ENCODE measurements at places on chromosomes 4 and X.

- DNase-seq = no peak
Observed at GRCh38 chr4:4890574-4891255, 31.2 kb downstream of the MSX1 start.

DNA sequence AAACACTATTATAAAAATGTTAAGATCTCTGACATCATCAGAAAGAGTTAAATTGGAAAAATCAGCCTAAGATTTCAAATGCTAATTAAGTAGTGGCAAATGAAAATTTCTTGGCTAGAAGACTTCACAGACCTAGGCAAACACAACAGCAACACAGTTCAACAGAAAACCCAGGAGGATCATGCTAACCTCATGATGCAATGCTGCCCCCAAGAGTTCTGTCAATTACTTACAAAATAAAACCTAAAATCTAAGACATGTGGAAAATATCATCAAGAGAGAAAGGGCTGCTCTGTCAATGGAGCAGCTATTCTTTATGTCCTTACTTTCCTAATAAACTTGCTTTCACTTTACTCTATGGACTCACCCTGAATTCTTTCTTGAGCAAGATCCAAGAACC lies 21.0 kb downstream of the S100G start:
- DNase-seq = peak; percentile 74

GRCh38 chrX:40996886-40997530 lies 88.2 kb upstream of the USP9X start:
- DNase-seq = peak; percentile 80

- no peak for DNase-seq
Observed at GRCh38 chrX:153327561-153327960, 6.0 kb upstream of the PNMA6F start.

- DNase-seq = no peak
Observed at GRCh38 chrX:98931216-98931615, 1478.9 kb downstream of the PCDH19 start.

DNA sequence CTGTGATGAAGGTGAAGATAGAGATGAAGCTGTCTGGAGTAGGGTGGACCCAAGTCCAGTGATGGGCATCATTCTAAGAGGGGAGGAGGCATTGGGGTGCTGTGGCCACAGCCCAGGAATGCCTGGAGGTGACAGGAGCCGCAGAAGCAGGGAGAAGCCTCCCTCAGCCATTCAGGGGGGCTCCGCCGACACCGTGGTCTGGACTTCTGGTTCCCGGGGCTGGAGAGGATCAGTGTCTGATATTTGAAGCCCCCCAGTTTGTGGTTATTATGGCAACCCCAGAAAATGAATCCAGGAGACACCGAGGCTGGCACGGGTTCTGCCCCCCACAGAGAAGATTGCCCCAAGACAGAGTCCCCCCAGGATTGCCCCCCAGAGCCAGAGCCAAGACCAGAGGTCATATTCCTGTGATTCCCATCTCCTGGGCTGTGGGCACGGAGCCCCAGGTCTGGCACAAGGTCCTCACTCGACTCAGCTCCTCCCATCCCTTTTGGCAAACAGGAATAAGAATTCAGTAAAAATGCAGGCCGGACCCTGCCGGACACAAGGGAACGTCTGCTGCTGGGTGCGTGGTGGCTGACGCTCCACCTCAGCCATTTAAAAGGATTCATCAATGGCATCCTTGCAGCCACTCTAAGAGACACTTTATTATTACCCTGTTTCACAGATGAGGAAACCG lies 116.6 kb downstream of the CPZ start:
- DNase-seq = no peak

- no peak for DNase-seq
Observed at GRCh38 chr4:77305766-77306165, 148.8 kb downstream of the CCNG2 start.

GRCh38 chrX:72051589-72051988 lies 80.1 kb downstream of the RTL5 start:
- no peak for DNase-seq

- DNase-seq = peak; percentile 97
Observed at GRCh38 chr4:88341227-88342192, 37.1 kb upstream of the HERC6 start.

GRCh38 chr4:153061971-153062370 lies 125.8 kb downstream of the FHDC1 start:
- DNase-seq = no peak

DNA sequence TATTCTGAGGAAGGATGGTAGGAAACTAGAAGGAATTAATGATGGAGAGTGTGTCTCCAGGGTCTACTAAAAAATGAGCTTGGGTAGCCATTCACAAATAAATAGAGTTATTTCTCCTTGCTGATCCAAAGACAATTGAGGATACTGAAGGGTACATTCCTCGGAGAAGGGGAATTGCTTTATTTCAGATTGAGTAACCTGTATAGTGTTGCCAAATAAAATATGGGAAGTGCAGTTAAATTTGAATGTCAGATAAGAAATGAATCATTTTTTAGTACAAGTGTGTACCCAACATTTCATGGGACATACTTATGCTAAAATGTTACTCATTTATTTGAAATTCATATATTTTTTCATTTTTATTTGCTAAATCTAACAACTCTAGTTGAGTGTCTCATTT lies 16.0 kb upstream of the VSIG1 start:
- no peak for DNase-seq

DNA sequence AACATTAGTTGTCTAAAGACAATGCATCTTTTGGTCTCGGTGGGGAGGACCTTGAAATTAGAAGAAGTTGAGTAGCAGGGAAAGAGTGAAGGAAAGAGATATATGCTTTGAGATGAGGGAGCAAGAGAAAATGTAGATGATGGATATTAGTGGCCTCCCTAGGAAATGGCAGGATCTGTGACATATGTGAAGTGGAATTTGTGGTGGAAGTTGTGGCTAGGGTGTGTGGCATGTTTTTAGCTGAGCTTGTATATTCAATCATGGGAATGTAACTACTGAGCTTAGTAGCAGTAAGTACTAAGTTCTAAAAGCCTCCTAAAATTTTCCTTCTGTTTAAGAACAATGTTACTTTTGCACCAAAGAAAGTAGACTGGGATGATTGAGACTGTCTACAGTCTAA lies 382.8 kb upstream of the CTSO start:
- no peak for DNase-seq

GRCh38 chr4:129604632-129605255 lies 508.8 kb downstream of the C4orf33 start:
- DNase-seq = no peak

DNA sequence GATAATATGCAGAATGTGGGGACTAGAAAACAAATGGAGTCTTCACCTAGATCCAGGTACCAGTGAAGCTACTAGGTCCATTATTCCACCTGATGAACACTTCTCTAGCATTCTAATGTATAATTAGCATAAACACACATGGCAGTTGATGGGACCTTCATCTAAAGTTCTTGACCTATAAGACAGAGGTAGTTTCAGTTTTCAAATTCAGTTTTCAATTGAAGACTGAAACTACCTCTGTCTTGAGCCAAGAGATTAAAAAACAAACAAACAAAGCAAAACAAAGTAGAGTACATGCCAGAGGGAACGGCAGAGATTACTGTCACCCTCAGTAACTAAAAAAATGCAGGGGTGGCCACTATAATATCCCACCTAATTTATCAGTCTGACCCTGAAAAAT lies 199.9 kb upstream of the NEIL3 start:
- DNase-seq = no peak

DNA sequence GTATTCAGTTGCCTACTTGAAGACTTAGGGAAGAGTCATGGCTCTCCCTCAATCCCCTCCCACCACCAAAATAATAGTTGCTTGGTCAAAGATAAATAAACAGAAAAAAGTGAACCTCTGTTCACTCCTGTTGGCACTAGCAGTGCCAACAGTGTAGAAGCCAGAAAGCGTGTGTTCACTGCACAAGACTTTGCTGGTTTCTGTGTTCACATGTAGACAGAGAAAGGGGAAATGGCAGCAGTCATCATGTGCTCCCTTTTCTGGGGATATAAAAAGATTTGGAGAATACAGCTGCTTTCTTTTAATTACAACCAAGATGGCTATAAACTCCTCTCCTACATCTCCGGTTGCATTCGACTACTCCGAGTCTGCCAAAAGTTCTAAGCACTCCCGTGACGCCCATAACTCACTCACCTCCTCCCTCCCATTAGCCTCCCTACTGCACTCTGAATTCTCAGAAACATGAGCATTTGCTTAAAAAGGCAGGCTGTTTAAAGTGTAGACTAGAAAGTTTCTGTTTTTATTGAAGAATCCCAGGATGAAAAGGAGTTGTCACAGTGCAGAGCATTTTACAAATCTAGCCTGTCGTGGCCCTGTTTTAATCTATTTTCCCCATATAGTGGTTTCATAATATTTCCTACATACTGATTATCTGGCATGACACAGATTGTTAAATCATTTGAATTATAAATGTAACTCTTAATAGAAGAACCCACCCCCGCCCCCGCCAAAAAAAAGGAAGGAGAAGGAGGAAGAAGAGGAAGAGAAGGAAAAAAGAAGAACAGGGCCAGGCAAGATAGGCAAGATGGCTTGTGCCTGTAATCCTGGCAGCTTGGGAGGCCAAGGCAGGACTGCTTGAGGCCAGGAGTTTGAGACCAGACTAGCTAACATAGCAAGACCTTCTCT lies 16.7 kb downstream of the LGI2 start:
- peak; percentile 39 for DNase-seq

GRCh38 chr4:6877067-6877466 lies 32.6 kb upstream of the TBC1D14 start:
- DNase-seq = no peak

GRCh38 chrX:103418811-103419340 lies 42.5 kb downstream of the BEX3 start:
- peak; percentile 21 for DNase-seq

DNA sequence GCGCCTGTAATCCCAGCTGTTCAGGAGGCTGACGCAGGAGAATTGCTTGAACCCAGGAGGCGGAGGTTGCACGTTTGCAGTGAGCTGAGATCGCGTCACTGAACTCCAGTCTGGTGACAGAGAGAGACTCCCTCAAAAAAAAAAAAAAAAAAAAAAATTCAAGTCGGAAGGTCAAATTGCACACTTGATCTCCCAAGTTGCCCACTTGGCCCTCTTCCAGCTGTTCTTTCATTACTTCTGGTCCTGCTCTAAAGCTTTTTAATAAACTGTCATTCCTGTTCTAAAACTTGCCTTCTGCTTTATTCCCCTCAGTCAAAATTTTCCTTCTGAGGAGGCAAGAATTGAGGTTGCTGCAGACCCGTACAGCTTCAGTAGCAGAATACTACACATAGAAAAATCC lies 2358.0 kb downstream of the ARAP2 start:
- no peak for DNase-seq

DNA sequence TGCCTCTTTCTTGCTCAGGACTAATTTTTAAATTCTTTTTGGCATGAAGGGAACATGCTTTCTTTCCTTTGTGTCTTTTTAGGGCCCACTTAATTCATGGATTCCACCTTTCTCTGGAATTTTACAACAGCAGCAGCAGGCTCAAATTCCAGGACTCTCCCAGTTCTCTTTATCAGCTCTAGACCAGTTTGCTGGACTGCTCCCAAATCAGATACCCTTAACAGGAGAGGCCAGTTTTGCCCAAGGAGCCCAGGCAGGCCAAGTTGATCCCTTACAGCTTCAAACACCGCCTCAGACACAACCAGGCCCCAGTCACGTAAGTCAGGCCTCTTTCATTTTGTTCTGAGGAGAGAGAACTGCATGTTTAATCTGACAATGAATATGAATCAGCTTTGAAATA lies 2.3 kb downstream of the ODAM start:
- DNase-seq = no peak

DNA sequence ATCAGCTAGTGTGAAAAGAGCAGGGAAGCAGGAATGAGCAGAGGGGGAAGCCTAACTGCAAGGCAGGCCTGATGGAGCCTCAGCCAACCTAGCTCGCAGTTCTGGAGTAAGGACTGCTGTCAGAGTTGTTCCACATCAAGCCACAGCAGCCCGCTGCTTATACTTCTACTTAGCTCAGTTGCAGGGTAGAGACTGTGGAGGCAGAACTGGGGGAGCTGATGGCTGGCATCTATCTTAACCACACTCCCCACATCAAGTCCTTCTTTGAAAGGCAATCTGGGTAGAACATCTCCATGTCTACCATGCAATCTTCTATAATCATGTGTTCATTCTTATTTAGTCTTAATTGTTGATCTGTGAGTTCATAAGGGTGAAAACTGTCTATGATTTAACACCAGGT lies 46.1 kb downstream of the DDX60 start:
- no peak for DNase-seq

GRCh38 chr4:39096847-39097246 lies 34.8 kb downstream of the KLHL5 start:
- DNase-seq = no peak

GRCh38 chr4:77100234-77100633 lies 24.4 kb upstream of the CCNI start:
- DNase-seq = no peak

DNA sequence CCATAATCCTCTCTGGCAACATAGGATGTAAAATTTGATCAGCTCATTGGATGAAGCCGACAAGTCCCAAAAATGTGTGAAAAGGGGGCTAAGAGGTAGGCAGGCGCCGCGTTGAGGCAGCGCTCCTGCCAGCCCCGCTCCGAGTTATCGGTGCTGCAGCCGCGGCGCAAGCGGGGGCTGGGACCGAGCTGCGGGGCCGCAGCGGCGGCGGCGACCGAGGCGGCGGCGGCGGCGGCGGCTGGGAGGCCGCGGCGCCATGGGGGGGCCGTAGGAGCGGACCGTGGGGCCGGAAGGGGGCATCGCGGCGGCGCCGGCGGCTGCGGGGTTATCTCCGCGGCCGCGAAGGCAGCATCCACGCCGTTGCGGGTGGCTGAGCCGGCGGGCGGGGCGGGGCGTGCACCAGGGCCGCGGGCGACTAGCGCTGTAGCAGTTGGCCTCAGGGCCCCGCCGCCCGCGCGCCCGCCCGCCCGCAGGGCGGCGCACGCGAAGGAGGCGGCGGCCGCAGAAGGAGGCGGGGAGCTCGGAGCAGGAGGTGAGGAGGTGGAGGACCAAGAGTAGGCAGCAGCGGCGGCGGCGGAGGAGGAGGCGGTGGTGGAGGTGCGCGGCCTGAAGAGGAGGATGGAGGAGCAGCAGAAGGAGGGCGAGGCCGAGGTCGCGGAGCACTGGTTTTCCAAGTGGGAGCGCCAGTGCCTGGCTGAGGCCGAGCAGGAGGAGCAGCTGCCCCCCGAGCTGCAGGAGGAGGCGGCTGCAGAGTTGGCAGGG lies 126.0 kb upstream of the CXorf66 start:
- DNase-seq = no peak

DNA sequence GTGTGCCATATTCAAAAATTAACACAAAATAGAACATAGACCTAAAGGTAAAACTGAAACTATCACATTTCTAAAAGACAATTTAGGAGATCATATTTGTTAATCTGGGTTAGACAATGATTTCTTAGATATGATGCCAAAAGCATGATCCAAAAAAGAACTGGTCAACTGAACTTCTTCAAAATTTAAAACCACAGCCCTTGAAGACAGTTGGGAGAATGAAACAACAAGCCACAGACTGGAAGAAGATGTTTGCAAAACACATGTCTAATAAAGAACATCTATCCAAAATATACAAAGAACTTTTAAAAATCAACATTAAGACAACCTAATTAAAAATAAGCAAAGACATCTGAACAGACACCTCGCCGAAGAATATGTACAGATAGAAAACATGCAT lies 19.5 kb downstream of the COMMD8 start:
- no peak for DNase-seq

- DNase-seq = no peak
Observed at GRCh38 chrX:806586-806985, 176.0 kb downstream of the SHOX start.

GRCh38 chr4:14165222-14165920 lies 537.8 kb upstream of the BOD1L1 start:
- no peak for DNase-seq

GRCh38 chr4:153724606-153725005 lies 35.2 kb downstream of the RNF175 start:
- DNase-seq = no peak
